ENCODE measurements at places on chromosomes 2 and 18.

DNA sequence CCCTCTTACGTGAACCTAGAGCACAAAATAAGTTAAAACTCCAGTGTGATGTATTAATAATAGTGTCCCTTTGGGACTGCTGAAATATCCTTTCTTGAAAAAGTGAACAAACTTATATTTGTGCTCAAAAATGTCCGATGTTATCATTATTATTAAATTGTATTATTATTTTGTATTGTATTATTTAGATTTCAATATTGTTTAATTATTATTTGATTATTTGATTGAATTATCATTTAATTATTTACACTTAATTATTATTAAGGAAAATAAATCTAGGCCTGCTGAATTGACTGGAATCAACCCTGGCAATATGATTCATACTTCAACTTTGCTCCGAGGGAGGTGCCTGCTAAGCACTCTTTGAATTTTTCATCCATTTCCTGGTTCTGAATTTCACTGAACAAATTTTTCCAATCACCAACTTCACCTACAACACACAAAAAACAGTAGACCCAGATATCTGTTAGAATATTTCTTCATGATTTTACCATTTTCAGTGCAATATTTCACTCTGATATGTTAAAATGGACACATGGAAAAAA, 10.9 kb upstream of the EIF2AK2 start:
- DNase-seq = no peak

GRCh38 chr2:172089005-172089504, 3.7 kb downstream of the DLX1 start:
- DNase-seq = no peak

DNA sequence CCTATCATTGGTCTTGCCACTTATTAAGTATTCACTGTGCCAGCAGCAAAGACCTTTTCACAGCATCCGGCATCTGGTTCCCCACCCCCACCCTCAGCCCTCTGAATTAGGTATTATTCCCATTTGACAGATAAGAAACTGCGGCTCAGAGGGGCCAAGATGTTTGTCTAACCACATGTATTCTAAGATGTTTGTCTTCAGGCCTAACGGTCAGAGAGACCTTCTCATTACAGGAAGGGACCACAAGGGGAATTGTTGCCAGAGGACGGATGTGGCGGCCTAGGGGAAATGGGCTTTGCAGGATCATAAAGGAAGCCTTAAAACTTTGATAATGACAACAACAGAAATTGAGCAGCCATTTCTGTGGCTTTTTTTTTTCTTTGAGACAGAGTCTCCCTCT, 16.6 kb downstream of the NPPC start:
- DNase-seq = no peak

DNA sequence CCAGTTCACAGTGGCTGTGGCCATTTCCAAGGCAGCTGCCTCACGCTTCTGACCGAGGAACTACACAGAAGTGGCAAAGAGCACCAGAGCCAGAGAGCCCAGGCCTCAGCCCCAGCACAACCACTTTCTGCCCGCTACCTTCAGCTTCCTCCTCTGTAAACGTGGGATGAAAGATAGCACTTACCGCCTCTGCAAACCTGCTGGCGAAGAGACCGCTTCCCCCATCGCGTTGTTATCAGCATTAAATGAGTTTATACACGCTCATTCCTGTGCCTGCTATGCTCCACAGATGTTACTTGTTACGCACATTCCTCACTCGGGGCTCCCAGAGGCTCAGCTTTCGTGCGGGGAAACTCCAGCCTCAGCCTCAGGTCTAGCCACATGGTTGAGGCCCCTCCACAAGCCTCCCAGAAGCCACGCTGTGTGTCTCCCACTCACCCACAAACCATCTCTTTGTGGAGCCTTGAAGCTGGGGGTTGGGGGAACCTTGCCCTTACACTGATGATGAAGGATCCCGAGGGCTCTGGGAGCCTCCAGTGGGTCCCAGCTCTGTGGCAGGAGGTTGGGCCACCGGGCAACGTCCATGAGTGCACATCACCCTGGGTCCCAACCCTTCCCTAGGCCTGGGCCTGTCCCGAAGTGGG, 63.3 kb upstream of the SMAD7 start:
- no peak for DNase-seq

DNA sequence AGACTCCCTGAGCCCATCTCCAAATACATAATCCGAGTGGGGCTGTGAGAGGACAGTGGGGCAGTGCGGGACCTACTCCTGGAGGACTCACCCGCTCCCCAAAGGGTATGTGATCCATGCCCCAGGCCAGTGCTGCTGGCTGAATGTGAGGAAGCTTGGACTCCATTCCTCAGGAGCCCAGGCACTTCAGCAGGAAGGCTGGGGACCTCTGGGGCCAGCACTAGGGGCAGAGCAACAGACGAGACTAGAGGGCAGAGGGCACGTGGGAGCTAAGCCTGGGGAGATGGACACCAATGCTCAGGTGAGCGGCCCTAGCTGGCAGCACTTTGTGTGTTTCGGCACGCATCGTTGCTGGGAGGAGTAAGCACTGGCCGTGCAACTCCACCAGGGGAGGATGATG, 84.9 kb downstream of the MALT1 start:
- DNase-seq = no peak

- peak; percentile 1 for DNase-seq
Measured at GRCh38 chr2:150806336-150806735, 318.9 kb upstream of the RND3 start.

- no peak for DNase-seq
Measured at GRCh38 chr2:54579061-54579681, 123.0 kb downstream of the SPTBN1 start.

DNA sequence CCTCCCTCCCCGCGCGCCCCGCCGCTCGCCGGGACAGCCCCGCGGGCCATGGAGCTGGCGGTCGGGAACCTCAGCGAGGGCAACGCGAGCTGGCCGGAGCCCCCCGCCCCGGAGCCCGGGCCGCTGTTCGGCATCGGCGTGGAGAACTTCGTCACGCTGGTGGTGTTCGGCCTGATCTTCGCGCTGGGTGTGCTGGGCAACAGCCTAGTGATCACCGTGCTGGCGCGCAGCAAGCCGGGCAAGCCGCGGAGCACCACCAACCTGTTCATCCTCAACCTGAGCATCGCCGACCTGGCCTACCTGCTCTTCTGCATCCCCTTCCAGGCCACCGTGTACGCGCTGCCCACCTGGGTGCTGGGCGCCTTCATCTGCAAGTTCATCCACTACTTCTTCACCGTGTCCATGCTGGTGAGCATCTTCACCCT, 865 bp downstream of the GALR1 start:
- no peak for DNase-seq

DNA sequence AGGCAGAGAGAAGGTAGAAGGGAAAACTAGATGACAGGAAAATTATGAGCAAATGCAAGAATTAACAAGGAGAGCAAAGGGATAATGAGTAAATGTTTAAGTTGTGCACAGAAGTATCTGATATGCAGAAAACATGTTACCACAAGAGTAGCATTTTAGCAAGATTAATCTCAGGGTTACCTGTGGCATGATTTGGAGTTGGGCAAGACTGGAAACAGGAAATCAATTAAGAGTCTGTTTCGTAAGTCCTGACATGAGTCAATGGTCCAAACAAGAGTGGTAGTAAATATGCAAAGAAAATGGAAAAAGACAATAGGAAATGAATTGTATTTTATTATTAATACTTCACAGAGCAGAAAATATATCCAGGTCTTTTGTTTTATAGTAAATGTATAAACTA, 17.3 kb upstream of the MTX2 start:
- DNase-seq = no peak

GRCh38 chr18:55513161-55513560, 74.8 kb downstream of the TCF4 start:
- no peak for DNase-seq

DNA sequence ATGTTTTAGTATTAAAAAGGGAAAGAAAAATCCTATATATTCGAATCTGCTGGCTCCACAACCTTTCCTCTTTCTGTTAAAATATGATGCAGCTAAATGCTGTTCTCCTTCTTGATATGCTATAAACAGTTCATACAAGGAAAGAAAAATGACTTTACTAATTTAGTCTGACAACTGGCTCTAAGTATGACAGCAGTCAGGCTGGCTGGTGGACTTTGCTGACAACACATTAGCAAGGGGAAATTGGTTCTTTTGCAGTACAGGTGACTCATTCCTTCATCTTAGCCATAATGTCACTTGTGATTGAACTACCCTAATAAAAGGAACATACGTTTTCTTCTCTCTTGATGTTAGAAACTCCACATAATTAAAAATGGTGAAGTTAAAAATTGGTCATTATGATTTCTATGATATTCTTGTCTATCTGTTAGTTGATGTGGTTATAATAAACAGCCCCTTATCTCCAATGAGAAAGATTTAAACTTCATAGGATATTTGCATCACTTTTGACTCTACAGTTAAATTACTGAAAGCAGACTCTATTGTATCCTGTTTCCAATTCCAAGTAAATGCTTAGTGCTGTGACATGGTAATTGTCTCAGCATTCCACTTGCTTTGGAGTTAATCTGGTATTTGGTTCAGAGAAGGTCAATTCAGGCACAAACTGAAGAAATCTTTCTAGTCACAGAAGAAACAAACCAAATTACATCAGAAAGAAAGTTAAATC, 315.3 kb upstream of the GULP1 start:
- no peak for DNase-seq

DNA sequence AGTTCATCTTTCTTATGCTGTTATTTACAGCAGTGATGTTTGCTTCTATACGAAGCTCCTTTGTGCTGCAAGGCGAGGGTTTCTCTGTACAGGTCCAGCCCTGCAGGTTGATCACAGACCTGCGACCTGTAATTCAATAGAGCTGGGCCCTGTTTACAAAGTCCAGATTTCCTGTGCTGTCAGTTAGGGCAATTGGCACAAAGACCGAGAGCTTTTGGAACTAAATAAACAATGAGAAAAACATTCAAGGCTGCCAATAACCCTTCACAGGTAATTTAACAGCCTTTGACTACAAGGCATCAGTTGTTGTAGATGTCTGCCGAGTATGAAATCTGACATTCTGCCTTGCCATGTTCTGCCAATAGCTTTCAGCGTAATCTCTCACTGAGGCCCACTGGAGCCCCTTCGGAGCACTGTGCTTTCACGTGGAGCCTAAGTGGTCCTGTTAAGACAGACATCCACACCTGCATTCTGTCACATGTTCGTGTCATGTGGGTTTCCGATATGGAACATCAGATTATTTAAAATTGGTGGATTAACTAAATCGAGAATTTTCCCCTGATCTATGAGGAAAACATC, 232.5 kb downstream of the PTGR3 start:
- DNase-seq = no peak

DNA sequence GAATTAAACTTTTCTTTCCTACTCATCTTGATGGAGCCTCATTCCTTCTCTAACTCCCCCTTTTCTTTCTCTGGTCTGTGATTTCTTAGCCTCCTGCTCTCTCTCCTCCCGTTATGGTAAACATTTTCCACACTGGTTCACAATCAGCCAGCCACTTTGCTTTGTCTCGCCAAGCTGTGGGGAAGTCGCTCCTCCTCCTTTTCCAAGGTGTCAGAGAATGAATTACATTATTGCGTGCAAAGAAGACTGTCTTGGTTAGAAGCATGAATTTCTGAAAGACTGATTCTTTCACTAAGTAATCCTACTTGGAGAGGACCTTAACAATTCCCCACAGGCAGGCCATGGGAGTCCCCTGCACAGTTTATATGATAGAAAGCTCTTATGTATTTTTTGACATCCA, 46.1 kb downstream of the RASGRP3 start:
- no peak for DNase-seq
